ENCODE measurements at places on chromosomes 11 and 22.

DNA sequence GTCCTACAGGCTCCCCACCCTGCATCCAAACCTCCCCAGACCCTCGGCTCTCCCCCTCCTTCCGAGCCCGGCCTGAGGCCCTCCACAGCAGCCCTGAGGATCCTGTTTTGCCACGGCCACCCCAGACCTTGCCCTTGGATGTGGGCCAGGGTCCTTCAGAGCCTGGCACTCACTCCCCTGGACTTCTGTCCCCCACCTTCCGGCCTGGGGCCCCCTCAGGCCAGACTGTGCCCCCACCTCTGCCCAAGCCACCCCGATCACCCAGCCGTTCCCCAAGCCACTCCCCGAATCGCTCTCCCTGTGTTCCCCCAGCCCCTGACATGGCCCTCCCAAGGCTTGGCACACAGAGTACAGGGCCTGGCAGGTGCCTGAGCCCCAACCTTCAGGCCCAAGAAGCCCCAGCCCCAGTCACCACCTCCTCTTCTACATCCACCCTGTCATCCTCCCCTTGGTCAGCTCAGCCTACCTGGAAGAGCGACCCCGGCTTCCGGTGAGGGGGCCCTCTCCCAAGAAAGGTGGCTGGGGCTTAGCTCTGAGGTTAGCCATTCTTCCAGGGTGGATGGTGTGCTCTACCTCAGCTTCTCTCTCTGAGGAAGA, 2.9 kb downstream of the INPP5J start:
- no peak for DNase-seq

DNA sequence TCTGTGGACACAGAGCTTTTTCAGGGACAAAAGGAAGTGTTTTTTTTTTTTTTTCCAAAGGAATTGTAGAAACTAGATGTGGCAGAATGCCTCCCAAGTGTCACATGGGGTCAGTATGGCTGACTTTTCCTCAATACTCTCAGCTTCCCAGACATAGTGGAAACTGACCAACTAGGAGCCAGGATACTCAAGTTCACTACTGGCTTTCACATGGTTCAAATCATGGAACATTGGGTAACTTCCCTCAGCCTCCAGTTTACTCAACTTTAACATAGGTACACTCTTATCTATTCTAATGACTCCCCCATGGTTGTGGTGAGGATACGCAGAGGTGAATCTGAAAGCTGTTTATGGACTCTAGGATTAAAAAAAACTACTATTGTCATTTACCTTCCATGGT, 1.4 kb downstream of the SLC5A1 start:
- DNase-seq, result no peak

DNA sequence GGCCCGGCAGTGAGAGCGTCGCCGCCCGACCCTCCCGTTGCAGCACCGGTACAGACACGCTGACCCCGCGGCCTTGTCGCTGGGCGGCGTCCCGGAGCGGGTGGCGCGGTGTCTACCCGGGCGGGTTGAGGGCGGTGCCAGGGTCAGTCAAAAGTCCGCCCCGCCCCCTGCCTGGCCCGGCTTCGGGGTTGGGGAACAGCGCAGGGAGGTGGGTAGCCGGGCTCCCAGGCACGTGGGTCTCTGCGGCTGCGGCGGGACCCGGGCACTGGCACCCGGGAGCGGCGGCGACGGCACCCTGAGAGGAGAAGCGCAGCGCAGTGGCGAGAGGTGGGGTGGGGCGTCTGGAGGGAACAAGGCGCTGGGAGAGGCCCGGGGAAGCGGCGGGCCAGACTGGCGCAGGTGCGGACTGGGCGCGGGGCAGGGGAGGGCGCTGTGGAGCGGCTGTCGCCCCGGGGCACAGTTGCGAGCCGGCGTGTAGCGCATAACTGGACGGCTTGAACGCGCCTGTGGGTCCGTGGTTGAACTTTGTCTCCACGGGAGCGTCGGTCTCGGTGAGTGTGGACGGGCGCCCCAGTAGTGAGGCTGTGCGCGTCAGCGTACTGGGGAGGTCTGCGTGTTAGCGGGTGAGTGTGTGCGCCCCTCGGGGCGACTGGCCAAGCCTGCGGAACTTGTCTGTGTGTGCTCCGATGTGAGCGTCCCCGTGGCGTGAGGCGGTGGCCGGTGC, at the start of gene P2RY2:
TSS of gene P2RY2 (plus strand) at position 176 of the 724 bp plus-strand sequence. CDS start 15,879 bp downstream, outside the sequence.
- DNase-seq, result peak; percentile 29

DNA sequence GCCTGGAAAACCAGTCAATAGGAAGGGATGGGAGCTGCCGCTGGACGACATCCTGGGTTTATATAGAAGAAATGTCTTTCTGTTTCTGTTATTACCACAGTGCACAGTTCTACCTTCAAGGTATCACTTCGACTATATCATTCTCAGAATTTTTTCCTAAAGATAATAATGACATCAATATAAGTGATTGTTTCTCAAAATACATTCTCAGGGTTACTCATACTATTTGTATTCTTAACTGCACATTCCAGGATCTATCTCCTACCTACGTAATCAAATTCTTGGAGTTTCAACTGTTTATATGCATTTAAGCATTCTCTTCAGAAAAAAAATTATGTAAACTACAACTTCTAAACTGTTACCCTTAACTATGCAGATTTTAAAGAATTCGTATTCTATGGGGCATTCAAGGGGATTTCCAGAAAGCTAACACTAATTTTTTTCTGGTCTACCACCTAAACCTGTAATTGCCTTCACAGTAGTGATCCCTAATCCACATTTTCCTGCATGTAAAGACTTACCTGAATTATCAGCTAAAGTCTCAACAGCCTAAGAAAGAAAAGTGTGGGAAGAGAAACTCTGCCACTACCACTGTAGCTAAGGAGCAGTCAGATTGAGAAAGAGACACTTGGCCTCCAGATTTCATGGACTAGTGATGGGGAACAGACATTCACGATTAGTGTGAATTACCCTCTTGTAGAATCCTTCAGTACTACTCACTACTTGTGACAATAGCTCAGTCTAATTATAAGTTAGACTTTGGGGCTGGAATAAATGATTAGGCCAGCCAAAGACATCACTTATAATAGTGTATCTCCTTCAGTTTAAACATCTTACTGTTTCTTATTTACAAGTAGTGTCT, at the start of gene OR51B5:
TSS of gene OR51B5 (minus strand) at position 51 of the 862 bp plus-strand sequence. CDS start at position 51, 0 bp downstream.
- no peak for DNase-seq

DNA sequence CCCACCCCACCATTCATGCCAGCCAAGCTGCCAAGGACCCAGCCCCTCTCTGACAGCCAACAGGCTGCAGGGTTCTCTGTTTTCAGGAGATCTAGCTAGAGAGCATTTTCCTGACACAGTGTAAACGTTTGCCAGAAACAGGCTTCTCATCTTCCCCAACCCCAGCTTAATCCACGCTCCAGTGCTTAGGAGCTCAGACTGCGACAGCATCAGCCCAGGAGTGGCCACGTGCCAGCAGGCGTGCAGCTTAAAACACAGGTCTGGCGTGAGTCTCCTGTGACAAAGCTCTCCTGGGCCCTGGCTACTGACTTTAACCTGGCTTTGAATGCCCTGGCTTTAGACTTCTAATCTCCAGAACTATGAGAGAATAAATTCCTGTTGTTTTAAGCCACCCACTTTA, 66.6 kb downstream of the GALNT18 start:
- DNase-seq, result no peak

GRCh38 chr11:59630493-59630892, 14.9 kb upstream of the OSBP start:
- no peak for DNase-seq

- no peak for DNase-seq
Observed at GRCh38 chr11:71284525-71285092, 32.2 kb upstream of the SHANK2 start.

- DNase-seq, result no peak
Observed at GRCh38 chr11:33258631-33259205, 1.5 kb downstream of the HIPK3 start.

GRCh38 chr11:67160872-67161783, 42.1 kb downstream of the KDM2A start:
- DNase-seq, result no peak

DNA sequence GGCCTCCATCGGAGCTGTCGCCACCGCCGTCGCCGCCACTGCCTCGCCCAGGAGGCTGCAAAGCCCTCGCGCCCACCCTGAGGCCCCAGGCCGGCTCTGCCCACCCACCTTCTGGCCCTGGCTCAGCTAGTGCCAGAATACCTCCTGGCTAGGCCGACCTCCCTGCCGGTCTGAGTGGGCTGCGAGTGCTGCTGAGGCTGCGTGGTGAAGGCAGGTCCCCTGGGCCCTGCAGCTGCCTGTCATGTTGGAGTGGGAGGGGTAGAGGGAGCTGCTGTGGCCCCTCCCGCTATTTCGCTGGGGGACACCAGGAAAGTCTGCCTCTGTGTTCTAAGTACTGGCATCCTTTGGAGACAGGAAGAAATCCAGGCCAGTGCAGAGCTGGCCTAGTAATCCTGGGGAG, 34.2 kb downstream of the LRRC10B start:
- DNase-seq, result no peak

DNA sequence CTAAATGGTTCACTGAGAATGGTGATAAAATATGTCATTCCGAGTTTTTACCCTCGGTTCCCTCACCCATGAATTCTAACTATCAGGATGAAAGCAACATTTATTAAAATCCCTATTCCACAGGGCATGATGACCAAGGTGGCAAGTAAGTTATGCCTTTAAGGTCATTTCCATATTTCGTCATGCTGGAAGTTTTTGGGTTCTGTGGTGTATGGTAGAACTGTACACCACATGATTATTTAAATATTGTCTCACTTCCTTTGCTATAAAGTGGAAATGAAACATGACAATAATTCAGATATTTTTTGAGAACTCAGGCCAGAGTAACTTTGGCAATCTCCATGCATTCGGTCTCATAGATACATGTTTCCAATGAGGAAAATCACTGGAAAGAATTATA, 68.5 kb upstream of the CARD18 start:
- no peak for DNase-seq

GRCh38 chr22:31602259-31602952, 59.6 kb downstream of the PISD start:
- no peak for DNase-seq

- DNase-seq, result peak; percentile 86
Observed at GRCh38 chr22:37817705-37818408, 5.3 kb upstream of the GALR3 start.

DNA sequence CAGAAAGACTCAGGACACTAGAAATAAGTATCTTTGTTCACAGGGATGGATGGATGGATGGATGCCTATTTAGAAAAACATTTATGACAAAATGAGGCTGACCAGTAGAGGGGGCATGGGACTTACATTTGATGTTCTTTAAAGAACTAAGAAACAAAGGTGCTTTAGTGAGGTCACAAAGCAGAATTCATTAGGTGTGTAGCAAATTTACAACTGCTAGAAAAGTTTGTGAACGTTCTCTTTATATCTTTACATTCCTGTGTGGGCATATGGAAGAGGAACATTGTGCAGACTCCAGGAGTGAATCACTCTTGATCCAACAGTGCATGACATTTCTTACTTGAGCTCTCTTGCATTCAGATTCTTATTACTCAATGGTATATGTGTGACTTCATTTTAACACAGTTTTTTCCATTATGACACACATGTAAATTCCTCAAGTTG, 15.8 kb upstream of the SIK2 start:
- peak; percentile 43 for DNase-seq

DNA sequence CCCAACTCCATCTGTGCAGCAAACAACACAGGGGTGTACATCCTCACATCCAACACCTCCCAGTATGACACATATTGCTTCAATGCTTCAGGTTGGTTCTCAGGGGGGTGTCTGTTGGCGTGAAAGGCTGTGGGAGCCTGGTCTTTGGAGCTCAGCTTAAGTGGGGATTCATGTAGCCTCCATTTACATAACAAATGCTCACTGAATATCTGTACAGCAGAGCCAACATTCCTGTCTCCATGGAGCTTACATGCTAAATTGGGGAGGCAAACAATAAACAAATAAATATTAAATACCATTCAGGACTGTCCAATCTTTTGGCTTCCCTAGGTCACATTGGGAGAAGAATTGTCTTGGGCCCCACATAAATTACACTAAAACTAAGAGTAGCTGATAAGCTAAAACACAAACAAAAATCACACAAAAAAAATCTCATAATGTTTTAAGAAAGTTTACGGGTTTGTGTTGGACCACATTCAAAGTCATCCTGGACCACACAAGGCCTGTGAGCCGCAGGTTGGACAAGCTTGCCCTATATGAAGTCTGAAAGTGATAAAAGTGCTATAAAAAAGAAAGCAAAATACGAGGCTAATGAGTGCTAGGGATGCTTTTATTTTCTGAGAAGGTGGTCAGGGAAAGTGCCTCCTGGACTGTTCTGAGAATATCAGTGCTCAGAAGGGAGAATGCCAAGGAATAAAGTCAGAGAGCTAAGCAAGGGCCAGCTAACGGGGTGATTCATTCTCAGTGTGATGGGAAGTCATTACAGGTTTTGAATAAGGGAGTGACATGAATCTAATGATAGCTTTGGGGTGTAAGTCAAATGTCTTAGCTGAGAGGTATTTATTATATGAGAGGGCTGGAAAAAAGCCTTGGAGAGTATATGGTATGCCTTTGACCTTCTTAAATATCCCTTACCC, 41.6 kb downstream of the CD44 start:
- DNase-seq, result no peak

- no peak for DNase-seq
Observed at GRCh38 chr11:108203075-108203474, 19.4 kb downstream of the NPAT start.

GRCh38 chr11:63518548-63518947, 12.7 kb downstream of the LGALS12 start:
- no peak for DNase-seq

- DNase-seq, result no peak
Observed at GRCh38 chr11:28833169-28833568, 725.0 kb downstream of the METTL15 start.
